ENCODE measurements at places on chromosomes 1 and 21.

GRCh38 chr1:74593887-74594866 is 79.4 kb downstream of the ERICH3 start:
- no peak for DNase-seq

GRCh38 chr1:236391008-236391407 is 3.1 kb upstream of the EDARADD start:
- DNase-seq: no peak

DNA sequence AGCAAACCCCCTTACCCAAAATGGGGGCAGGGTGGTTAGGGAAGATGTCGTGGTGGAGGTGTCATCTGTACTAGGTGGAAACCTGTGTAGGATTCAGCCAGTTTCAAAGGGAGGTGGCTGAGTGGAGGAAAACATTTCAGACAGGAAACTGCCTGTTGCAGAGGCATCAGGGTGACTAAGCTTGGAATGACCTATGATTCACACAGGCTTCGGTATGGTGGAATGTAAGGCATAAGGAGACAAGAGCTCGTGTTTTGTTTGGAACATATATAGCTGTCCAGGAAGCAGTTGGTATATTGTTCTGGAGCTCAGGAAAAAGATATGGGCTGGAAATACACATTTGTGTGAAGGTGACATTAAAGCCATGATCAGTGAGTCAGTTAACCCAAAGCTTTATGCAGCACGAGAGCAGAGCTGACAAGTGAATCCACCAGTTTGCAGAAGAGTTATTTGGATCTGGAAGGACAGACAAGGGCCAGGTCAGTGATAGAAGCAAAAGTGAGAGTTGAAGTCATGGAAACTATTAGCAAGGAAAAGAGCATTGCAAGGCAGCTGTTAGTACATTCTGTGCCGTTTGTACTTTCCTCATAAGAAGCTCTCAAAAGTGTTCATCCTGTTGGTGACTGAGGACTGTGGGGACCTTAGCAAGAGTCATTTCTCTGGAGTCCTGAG is 12.2 kb downstream of the UTP25 start:
- no peak for DNase-seq

DNA sequence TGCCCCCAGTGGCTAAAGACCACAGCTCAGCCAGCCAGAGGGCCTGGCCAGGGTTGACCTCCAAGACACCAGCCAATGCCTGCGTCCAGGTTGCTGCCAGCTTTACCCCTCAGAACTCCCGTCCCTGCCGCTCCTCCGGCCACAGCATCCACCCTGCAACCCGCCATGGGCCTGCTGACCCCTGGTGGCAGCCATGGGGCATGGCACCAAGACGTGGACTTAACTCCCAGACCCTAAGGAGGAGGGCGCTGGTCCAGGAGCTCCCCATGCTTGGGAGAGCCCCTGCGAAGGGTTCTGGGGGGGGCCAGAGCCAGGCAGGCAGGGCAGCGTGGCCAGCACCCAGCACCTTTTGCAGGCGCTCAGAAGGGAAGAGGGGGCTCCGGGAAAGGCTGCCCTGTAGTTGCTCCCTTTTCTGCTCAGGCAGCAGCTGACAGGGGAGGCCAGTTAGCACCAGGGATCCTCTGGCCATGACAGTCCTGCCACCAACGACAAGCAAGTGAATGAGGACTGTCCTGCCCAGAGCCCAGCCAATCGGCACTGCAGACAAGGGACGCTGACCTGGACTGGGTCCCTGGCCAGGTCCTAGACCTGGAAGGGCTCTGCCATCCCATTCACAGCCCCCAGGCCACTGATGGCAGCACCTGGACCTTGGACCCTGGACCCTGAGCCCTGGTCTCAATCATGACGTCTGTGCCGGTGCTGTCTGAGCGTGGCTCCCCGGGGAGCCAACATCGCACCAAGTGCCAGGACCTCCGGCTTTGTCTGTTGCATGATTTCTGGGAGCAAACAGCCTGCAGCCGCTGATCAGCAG is 246.2 kb downstream of the NPHP4 start:
- DNase-seq: peak; percentile 47

DNA sequence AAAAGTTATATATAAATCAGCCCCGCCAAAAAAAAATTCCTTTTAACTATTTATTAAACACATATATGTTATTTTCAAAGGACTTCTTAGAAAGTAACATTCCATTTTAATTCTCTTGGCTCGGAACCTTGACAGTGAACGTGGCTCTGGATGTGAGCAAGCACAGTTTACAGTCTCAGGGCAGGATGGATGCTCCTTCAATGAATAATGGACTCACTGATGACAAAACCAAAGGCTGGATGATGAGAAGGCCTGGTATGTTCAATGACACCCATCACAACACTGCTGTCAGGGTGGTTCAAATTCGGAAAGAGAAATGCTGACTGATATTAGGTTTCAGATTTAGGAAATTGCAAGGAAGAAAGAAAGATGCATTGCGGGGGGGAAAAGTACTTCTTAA is 148.8 kb downstream of the SIPA1L2 start:
- DNase-seq: no peak

DNA sequence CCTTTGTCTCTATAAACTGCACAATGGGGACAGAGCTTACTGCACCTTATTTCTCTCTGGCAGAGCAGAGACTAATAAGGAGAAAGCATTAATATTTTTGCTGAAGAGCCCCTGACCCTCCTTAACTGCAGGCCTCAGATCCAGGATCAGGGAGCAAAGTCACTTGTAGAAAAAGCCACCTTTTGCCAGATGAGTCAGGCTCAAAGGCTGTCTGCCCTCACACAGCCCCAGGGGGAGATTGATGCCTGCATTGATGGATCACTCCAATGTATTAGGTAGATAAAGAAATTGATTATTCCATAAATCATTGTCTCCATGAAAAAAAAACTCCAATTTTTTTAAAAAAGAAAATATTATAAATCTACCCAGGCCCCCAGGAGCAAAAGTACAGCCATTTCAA is 15.8 kb downstream of the GRIK3 start:
- no peak for DNase-seq

GRCh38 chr1:1033731-1034438 is 14.0 kb downstream of the AGRN start:
- peak; percentile 42 for DNase-seq

DNA sequence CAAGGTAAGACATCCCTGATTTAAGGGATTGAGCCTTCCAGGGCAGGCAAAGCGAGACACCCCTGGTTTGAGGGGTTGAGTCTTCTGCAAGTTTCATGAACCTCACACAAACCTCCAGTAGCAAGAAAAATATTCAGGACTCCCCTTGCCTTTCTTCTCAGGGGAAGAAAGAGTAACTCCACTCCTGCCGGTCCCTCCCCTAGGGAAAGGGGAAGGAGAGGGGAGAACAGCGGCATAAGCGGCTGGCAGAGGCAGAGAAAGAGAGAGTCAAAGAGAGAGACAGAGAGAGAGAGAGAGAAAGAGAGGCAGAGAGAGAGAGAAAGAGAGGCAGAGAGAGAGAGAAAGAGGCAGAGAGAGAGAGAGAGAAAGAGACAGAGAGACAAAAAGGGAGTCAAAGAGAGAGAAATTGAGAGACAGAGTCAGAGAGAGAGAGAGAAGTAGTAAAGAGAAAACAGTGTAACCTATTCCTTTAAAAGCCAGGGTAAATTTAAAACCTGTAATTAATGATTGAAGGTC is 29.5 kb upstream of the CBR3 start:
- no peak for DNase-seq

DNA sequence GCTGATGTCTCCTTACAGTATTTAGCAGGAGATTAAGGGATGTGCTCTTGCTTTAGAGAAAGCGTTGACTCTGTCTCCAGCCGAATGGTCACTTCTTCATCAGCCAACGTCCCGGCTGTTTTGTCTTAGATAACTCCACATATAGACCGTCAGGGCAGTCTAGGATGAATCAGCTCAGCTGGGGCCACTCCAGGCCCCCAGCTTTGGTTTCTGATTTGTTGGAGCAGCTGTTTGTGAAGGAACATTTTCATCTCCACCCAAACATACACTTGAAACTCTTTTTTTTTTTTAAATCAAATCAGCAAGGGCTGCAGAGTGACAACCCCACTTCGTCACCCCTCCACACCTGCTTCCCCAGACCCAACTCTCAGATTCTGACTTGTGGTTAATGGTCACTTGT is 206.1 kb upstream of the GALNT2 start:
- no peak for DNase-seq

- DNase-seq: no peak
Measured at GRCh38 chr21:45312296-45312695, 24.6 kb upstream of the POFUT2 start.

DNA sequence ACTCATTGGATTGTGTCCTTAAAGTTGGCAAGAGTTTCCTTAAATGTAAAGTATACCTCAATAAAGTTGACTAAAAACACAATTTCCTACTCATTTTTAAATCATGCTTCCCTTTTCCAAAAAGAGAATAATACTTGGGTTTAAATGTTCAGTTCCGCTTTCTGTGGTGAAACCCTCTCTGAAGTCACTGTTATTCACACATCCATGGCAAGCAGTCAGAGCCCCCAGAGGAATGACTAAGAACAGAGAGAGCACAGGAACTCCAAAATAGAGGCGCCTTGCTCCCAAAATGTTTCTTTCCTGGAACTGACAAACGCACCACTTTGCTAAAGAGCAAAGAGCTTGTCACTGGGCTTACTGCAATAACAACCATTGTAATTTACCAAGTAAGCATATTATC is 142.5 kb downstream of the TIAM1 start:
- DNase-seq: no peak

GRCh38 chr1:151408891-151409290 is 9.5 kb downstream of the PSMB4 start:
- no peak for DNase-seq

GRCh38 chr1:168252204-168252733 is 26.5 kb downstream of the SFT2D2 start:
- DNase-seq: no peak

DNA sequence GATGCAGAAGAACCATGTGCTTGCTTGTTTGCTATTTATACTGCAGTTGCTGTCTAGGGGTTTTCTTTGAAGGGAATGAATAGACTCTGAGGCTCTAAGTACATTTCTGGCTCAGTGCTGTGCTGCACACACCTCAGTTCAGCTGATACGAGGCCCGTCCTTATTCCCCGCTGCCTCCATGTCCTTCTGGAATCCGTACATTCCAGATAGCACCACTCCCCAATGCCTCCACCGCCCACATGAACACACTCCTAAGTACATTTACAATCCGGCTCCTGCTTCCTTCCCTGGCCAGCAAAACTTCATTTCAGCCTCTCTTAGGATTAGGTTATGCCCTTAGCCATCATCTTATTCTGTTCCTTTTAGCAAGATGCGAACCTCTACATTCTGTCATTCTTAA is 57.1 kb downstream of the KCNC4 start:
- no peak for DNase-seq

DNA sequence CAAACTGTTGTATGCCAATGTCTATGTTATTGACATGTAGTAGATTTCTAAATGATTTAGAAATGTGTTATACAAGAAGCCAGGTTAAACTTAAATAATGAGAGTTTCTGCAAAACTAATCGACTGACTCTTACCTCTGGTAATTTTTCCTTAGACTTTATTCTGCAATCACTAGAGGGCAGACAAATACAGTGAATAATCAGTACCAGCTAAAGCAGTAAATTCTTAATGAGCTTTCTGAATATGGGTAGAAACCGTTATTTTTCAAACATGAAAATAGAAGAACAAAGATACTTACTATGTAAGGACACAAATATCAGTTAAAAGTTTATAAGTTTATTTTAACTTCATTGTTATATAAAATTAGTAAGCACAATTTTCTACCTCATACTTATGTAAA is 97.9 kb upstream of the RGS1 start:
- DNase-seq: peak; percentile 36

GRCh38 chr21:15134701-15135470 is 70.1 kb upstream of the NRIP1 start:
- DNase-seq: no peak

DNA sequence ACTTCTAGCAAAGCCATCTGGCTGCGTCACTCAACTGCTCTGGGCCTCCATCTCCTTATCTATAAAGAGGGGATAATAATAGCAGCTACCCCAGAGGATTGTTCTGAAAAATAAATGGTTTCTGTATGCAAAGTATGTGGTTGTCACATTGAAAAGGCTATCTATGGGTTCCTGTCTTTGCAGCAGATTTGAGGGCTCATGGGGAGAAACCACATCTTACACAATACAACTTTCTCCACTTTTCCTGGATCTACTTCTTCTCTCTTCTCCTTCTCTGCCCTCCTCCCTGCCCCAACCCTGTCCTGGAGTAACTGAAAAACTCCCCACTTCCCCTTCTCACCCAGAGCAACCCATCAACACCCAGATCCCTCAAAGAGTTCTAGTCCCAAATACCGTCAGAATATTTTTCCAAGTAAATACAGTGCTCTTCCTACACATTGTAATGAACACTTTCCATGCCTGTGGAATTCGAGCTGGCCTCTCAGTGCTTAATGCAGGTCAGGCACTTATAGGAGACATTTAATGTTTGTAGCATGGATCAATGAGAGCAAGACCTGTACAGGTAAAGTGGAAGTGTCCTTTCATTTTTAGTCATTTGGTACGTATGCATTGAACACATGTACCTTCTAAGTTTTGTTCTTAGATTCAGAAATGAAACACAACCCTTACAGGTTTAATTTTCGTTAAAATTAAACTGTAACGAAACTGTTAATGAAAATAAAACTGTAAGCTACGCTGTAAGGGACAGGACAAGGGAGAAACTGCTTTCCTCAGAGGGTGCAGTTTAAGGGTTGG is 131.9 kb downstream of the AK5 start:
- DNase-seq: no peak

DNA sequence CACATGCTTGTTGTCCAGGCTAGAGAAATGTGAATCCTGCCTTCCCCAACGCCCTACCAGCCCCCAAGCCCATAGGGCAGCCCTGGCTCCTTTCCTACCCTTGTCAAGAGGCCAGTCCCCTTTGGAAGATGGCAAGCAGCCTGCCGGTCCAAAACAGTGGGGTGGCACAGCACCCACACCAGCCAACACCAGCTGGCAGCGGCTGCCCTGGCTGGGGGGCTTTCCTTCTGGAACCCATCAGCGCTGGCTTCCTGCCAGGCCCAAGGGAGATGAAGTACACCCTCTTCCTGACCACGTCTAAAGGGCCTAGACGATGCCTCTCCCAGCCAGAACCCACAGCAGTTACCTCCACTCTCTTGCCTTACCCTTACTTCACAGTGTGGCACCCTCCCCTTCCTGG is 24.2 kb downstream of the KCNN3 start:
- no peak for DNase-seq

DNA sequence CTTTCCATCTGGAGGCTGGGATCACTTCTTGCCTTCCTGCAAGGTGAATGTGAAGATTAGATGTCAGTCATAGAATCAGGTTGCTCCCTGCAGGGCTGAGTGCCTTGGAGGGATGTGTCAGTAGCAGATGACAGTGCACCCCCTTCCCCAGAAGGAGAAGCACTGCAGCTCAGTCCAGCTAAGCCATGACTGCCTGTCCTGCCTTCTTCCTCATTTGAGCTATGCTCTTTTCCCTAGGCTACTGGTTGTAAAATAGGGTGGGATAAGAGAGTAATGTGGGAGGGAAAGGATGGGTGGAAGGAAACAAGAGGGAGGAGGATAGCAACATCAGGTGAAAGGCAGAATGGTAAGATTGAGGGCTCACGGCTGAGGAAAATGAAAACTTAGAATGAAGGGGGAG is 11.1 kb upstream of the FABP3 start:
- no peak for DNase-seq
